ENCODE measurements at places on chromosomes 11 and 22.

DNA sequence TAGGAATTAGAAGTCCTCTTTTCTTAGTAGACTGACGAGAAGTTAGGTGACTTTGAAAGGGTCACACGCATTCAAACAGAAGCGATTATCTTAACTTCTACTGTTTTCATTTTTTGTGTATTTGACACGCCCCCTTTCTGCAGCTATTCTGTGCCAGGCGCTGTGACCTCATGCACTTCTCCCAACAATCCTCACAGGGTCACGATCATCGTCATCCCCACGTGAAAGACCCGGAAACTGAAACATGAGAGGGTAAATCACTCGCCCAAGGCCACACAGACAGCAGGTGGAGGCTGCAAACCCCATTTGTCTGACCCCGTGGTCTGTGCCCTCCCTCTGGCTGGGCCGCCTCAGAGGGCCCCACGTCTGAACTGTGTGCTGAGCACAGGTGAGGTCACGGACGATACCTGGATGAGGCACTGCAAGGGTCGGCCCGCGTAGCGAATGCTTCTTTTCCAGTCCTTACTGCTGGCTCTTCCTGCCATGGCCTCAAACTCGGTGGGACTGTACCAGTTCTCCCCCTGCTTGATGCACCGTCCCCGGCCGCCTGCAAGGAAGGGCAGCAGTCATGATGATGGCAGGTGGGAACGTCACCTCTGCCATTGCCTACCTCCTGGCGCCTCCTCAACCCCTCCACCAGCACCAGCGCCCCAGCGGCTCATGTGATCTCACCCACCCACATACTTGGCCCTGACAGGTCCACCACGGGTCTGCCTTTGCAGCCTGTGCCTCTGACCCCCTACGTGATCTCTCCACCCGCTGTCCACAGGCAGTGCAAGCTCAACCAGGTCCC, 8.4 kb downstream of the DEAF1 start:
- DNase-seq = no peak

DNA sequence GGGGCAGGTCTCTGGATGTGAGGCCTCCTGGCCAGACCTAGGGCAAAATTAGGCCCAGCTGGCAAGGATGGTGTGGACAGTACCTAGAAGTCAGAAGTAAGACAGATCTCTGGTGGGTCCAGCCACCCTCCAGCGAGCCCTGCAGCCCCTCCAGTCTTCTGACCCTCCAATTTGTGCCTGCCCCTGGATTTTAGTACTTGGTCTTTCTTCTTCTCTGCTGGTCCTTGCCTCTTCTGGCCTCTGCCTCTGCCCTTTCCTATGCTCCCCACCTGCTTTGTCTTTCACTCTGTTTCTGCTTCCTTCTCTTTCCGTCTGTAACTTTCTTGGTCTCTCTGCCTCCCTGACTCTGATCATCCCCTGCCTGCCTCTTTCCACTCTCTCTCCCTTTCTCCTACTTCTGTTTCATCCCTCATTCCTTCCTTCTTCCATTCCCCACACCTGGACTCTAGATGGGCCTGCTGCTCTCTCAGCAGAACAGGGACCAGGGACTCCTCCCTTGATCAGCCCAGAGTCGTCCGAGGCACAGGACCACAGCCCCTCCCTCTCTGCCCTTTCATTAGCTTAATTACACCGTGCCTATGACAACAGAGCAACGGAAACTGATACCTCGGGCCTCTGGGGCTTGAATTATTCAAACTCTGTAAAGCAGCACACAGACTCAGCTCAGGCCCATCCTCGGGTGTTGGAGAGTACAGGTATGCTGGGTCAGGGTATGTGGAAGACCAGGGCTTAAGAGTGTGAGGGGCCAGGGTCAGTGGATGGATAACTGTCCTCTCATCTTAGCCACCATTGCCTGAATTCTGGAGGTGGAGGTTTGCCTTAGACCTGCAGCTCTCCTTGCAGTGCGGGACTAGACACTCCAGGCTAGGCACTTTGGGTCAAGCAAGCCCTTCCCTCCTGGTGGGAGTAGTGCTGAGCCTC, at the start of gene CHRNA10:
Gene CHRNA10, minus strand, starts transcription at position 51 of the 921 bp plus-strand sequence. CDS start 72 bp downstream, outside the sequence.
- DNase-seq = no peak

- DNase-seq = peak; percentile 95
These were observed 184.2 kb downstream of the SBF2 start for GRCh38 chr11:10109806-10110205.

DNA sequence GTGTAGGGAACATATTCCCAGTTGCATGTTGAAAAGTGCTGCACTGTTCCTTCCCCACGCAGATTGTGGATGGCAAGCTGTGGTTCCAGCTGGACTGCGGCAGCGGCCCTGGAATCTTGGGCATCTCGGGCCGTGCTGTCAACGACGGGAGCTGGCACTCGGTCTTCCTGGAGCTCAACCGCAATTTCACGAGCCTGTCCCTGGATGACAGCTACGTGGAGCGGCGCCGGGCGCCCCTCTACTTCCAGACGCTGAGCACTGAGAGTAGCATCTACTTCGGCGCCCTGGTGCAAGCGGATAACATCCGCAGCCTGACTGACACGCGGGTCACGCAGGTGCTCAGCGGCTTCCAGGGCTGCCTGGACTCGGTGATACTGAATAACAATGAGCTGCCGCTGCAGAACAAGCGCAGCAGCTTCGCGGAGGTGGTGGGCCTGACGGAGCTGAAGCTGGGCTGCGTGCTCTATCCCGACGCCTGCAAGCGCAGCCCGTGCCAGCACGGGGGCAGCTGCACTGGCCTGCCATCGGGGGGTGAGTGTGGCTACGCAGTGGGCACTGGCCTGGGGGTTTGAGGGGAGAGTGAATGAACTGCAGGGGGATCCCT, 102.7 kb upstream of the MTNR1B start:
- DNase-seq = no peak

DNA sequence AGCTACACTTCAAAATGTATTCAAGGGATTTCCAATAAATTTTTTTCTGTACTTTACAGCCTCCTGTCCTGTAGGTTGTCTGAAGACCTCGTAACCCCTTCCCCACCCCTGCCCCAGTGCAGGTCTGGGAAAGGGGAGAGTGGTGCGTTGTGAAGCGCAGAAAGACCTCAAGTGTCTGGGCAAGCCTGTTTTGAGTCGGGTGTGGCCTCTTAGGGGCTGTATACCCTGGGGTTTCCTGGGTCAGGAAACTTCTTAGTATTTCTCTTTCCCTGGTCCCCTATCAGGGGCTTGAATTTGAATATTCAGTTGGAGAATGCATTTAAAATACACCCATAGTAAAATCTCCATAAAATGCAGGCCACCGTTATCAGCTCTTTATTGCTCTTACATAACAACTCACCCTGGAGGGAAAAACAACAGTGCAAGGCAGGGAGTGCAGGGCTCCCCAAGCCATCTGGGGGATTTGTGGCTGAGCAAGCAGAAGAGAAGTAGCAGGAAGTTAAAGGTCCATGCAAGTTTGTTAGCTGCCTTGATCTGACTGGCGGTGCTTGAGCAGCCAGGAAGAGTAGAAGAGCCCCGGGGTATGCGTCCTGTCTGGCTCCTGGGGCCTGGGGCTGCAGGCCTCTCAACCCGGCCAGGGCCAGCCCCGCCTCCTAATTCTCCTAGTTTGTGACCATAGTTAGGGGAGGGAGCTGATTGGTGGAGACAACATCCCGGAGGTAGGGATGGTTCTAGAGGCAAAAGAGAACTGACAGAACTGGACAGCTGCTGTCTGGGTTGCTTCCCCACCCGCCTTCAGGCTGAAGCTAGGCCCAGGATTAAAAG, 25.7 kb downstream of the ARHGAP1 start:
- DNase-seq = no peak

DNA sequence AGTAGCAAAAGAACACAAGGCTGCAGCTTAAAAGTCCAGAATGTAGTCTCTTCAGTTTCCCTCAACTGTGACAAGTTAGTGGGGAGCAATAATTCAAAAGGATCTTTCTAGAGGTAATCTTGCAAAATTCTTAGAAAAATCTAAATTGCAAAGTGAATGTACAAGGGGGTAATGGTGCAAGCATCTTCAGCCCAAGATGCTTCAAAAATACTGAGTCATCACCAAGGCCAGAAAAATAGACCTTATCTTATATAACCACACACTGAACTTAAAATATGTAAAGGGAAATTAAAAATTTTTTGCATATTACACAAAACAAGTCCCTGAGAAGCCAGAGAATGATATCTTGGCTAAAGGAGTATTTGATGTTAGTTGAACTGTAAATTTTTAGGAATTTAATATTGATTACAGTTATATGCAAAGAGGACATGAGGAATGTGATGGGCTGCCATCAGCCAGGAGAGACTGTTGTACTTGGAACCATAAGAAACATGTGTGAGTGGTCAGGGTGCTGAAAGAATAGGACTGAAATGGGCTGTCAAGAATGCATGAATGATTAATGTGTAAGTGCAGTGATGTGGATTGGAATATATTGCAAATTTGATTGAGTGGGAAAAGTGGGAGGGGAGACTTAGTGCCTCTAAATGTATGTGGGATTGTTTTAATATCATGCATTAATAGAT, 85.7 kb upstream of the LIN7C start:
- DNase-seq = no peak

- no peak for DNase-seq
These were observed 60.7 kb upstream of the FADD start for GRCh38 chr11:70142221-70142875.
